ENCODE measurements at places on chromosomes 5 and 9. TPM values are rescaled to one million over a fixed set of nuclear protein-coding genes. Genes with fewer than 3 reads are reported as not detected.
A peak's percentile ranks its signal among the peaks of the same experiment; 100 is the strongest.

The IL13 gene
- total RNA-seq, result not detected

The BHMT2 gene
- not detected for total RNA-seq

The CDC26 gene
- 41.9 TPM for total RNA-seq

The PCDHGA2 gene
- total RNA-seq, result 0.31 TPM

The IL9 gene
- not detected for total RNA-seq

The PCDHB10 gene
- total RNA-seq, result 1.9 TPM

The SPAG8 gene
- 0.37 TPM for total RNA-seq

The TMEM215 gene
- 0.67 TPM for total RNA-seq

The PAPPA gene
- 0.63 TPM for total RNA-seq

The ATP10B gene
- total RNA-seq, result 0.10 TPM

The CCDC112 gene
- 15.6 TPM for total RNA-seq

DNA sequence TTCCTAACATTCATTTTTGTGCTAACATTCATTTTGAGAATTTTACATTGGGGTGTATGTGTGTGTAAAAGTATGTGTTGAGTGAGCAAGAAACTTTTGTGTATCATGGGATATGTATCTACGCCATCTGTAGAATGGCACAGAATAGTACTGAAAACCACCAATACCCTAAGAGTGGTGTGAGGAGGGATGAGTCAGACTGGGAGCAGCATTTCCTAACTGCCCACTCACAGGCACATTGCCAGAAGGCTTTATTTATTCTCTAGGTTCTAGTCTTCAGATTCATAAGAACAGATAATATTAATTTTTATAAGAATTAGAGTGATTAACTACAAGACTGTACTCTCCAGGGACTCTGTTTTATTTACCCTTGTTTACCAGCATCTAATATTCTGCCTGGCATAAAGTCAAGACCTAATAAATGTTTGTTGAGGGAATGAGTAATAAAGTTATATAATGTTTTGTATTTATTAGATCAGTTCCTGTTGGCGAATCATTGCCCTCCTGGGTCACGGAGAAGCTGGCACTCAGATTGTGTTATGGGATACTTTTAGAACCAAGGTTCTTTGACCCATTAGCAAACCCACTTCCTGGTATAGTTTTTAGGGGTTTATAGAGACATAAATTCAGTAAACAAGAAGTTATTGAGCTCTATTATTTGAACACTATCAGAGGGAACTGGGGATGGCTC is 159.1 kb upstream of the PPP2R2B start:
- H3K27ac ChIP-seq, result no peak overlapping the region
- H3K27me3 ChIP-seq, result no peaks in the 10 kb centered on the region
- no peaks in the 10 kb centered on the region for H3K36me3 ChIP-seq
- no peak overlapping the region for H3K4me3 ChIP-seq
- H3K4me1 ChIP-seq, result peaks cover 2% of the 10 kb centered on the region
- DNase-seq, result no peak

- H3K4me1 ChIP-seq, result no peaks in the 10 kb centered on the region
- H3K4me3 ChIP-seq, result no peak overlapping the region
- no peak overlapping the region for H3K27ac ChIP-seq
- DNase-seq, result no peak
- no peaks in the 10 kb centered on the region for H3K27me3 ChIP-seq
- no peaks in the 10 kb centered on the region for H3K36me3 ChIP-seq
These were observed 201.3 kb downstream of the HINT1 start for GRCh38 chr5:130963798-130964197.

GRCh38 chr9:112086627-112087026 is 88.5 kb downstream of the SUSD1 start:
- no peaks in the 10 kb centered on the region for H3K4me1 ChIP-seq
- H3K27me3 ChIP-seq, result no peaks in the 10 kb centered on the region
- no peak for DNase-seq
- H3K4me3 ChIP-seq, result no peak overlapping the region
- H3K36me3 ChIP-seq, result no peaks in the 10 kb centered on the region

DNA sequence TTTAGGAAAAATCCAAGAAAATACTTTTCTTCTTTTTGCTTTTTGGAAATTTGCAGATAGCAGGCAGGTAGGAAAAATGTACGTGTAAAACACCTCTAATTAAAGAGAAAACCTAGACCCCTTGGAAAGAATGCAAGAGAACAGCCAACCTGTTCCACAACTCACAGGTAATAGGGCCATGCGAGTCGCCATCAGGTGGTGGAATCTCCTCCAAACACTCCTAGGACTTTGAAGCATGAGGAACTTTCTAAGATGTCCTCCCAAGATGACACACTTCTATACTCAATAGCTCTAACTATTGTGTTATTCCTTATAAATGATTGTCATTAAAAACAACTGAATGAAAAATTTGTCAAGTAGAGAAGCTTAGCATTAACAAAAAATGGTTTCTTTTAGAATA is 174.0 kb downstream of the TMC1 start:
- no peaks in the 10 kb centered on the region for H3K36me3 ChIP-seq
- no peaks in the 10 kb centered on the region for H3K27me3 ChIP-seq
- H3K4me3 ChIP-seq, result no peak overlapping the region
- DNase-seq, result no peak

DNA sequence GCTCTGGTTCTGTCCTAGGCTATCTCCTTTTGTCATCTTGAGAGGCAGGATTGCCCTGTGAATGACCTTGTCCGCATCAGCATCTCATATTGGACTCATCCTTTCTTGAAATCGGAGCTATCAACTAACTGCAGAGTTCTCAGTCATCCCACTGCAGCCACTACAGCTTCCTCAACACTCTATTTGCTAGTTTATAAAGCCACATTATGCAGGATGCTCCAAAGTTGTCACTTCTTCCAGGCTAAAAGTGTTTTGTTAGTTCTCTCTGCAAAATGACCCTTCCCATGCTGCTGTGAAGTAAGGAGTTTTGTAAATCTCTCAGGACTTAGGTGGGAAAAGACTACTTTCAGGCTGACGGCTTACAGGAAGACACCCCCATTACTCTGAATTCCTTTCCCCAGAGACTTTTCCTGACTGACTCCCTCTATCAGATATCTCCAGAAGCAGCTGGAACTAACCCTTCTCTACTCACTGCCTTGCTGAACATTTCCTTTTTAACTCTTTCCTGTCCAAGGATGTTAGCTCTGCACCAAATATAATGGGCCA is 257.6 kb downstream of the NFIB start:
- no peaks in the 10 kb centered on the region for H3K27me3 ChIP-seq
- no peaks in the 10 kb centered on the region for H3K36me3 ChIP-seq
- H3K27ac ChIP-seq, result no peak overlapping the region
- H3K4me1 ChIP-seq, result no peaks in the 10 kb centered on the region

DNA sequence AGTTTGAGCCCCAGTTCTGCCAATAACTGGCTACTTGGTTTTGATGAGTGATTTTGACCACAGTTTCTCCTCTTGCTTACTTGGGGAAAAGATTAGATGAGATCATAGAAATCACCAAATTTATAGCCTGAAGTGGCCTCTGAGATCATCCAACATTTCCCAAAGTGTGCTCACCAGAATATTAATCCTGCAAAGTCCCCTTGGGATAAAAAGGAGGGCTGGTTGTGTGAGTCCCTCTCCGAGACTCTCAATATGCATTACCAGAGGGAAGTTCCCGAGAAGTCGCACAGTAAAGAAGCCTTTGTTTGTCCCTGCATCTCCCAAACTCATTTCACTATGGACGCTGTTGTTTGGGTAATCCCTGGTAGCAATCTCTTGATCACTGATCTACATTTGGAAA is 88.4 kb upstream of the ADRA1B start:
- no peak overlapping the region for H3K4me3 ChIP-seq
- H3K27ac ChIP-seq, result no peak overlapping the region
- H3K27me3 ChIP-seq, result no peaks in the 10 kb centered on the region
- no peak for DNase-seq
- no peaks in the 10 kb centered on the region for H3K36me3 ChIP-seq
- no peaks in the 10 kb centered on the region for H3K4me1 ChIP-seq

- H3K27me3 ChIP-seq, result peaks cover 22% of the 10 kb centered on the region
- peaks cover 19% of the 10 kb centered on the region for H3K4me1 ChIP-seq
- no peaks in the 10 kb centered on the region for H3K36me3 ChIP-seq
- H3K27ac ChIP-seq, result peak overlapping the region; percentile 80
These were observed 50.2 kb downstream of the TIMD4 start for GRCh38 chr5:156912869-156913268.

DNA sequence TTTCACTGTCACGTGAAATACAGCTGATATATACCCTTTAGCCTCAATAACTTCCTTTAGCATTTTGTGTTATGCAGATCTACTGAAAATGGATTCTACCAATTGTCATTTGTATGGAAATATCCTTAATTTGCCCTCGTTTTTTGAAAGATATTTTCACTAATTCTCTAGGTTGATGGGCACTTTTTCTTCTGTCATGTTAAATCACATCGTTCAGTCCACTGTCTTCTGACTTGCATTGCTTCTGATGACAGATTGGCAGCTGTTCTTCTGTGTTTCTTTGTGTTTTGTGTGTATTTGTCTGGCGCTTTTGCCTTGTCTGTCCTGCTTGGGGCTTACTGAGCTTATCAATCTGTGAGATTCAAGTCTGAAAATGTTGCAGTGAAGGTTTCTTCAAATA is 9.7 kb upstream of the CLPTM1L start:
- H3K4me1 ChIP-seq, result 0 out of 2 replicates have a peak, but pooled peaks cover 2% of the 10 kb centered on the region
- no peak overlapping the region for H3K4me3 ChIP-seq

DNA sequence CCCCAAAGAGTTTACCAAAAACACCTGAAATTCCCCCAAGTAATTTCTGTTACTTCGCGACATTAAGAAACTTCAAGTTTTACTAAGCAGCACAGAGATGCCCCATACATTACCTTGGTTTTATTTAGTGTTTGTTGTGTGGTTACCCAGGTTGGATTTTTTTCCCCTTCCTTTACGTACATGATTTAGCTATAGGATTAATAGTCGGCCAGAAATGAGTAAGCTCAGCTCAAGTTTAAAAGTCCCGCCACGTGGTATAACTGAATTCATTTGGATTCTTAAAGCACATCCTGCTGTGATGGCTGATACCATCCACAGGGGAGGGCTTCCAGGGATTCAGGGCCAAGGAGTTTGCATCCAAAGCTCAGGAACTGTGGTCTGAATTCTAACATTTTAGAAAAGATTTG is 75.9 kb downstream of the DAP start:
- no peaks in the 10 kb centered on the region for H3K36me3 ChIP-seq
- no peaks in the 10 kb centered on the region for H3K4me1 ChIP-seq

GRCh38 chr9:131053896-131054295 is 42.4 kb upstream of the AIF1L start:
- no peaks in the 10 kb centered on the region for H3K36me3 ChIP-seq
- H3K27ac ChIP-seq, result no peak overlapping the region
- H3K4me3 ChIP-seq, result no peak overlapping the region
- no peak for DNase-seq

DNA sequence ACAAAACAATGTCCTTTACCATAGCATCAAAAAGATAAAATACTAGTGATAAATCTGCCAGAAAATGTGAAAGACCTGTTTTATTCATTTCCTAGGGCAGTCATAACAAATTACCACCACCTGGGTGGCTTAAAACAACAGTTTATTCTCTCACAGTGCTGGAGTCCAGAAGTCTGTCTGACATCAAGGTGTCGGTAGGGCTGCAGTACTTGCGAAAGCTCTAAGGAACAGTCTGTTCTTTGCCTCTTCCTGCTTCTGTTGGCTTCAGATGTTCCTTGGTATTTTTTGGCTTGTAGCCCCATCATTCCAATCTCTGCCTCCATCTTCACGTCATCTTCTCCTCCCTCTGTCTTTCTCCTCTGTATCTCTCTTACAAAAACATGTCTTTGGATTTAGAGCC is 51.0 kb downstream of the PTPDC1 start:
- H3K4me3 ChIP-seq, result no peak overlapping the region
- H3K36me3 ChIP-seq, result no peaks in the 10 kb centered on the region
- H3K4me1 ChIP-seq, result no peaks in the 10 kb centered on the region
- no peaks in the 10 kb centered on the region for H3K27me3 ChIP-seq
- DNase-seq, result no peak

GRCh38 chr5:178590924-178591423 is 781 bp upstream of the COL23A1 start:
- peaks cover 25% of the 10 kb centered on the region for H3K27me3 ChIP-seq
- no peak overlapping the region for H3K27ac ChIP-seq
- DNase-seq, result no peak
- H3K4me3 ChIP-seq, result no peak overlapping the region
- H3K36me3 ChIP-seq, result no peaks in the 10 kb centered on the region

- no peak for DNase-seq
- no peak overlapping the region for H3K4me3 ChIP-seq
- no peaks in the 10 kb centered on the region for H3K27me3 ChIP-seq
- H3K36me3 ChIP-seq, result peaks cover 33% of the 10 kb centered on the region
- no peak overlapping the region for H3K27ac ChIP-seq
These were observed 26.8 kb upstream of the RASGEF1C start for GRCh38 chr5:180235846-180236245.

- no peak overlapping the region for H3K4me3 ChIP-seq
- H3K27me3 ChIP-seq, result no peaks in the 10 kb centered on the region
These were observed 98.7 kb upstream of the CACNA1B start for GRCh38 chr9:137778914-137779313.

DNA sequence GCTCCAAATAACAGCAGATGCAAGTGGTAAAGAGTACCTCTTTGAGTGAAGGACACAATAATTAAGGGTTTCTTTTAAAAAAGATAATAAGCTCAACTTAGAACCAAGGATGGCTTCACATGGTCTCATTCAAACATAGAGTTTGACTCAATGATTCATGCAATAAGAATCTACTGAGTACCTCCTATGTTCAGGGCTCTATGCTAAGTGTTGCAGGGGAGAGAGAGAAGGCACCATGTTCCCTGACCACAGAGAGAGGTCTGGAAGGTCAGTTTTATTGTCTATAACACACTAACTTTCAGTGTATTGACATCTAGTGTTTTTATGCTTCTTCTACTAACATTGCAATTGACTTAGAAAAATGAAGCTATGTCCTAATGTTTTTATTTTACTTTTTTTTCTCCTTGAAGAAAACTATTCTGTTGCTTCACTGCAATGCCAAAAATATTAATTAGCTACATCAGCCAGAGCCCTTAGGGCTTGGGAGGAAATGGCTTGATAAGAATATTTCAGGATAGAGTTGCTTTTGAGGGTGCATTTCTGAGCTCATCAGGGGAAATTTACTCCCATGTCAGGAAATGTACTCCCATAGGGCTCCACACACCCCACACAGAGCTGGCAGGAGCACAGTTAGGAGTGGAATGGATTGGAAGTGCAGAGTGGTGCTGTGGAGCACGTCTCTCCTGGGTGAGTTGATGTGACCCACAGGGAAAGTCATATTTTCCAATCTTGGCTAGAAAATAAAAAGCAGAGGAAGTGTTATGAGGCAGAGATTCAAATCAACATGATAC is 106.6 kb downstream of the PDE8B start:
- no peaks in the 10 kb centered on the region for H3K27me3 ChIP-seq
- DNase-seq, result no peak
- peaks cover 3% of the 10 kb centered on the region for H3K4me1 ChIP-seq
- H3K27ac ChIP-seq, result no peak overlapping the region

GRCh38 chr5:139394654-139395566 is at the start of gene PROB1:
Gene PROB1, minus strand, starts transcription at chr5:139395104. Its CDS starts 23 bp downstream, at chr5:139395081.
- no peak for DNase-seq
- no peaks in the 10 kb centered on the region for H3K36me3 ChIP-seq
- peaks cover 18% of the 10 kb centered on the region for H3K4me1 ChIP-seq

Data from H1 (cell line).